ENCODE measurements at places on chromosomes 11 and 22.

- DNase-seq, result no peak
Observed at GRCh38 chr11:3834664-3835461, 5.9 kb downstream of the RHOG start.

DNA sequence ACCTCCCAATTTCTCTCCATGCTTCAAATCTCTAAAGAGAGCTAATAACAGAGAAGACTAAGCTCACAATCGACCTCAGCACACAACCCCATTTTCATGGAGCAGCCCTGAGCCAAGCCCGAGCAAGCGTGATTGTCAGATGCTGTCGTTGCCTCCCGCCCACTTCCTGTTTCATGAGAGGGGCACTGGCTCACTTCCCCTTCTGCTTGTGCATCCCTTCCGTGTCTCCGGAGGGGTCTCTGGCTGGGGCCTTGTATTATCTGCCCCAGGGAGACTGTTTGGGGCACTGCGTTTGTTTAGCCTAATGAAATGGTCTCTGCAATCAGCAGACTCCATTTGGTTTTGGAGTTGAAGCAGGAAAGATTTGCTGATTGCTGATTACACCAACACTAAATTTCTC lies 181.3 kb upstream of the SEZ6L start:
- no peak for DNase-seq

GRCh38 chr11:97657852-97658251 lies 1268.0 kb downstream of the JRKL start:
- no peak for DNase-seq

GRCh38 chr22:19673660-19674059 lies 40.6 kb upstream of the SEPTIN5 start:
- no peak for DNase-seq

GRCh38 chr11:20065406-20065805 lies 94.9 kb downstream of the DBX1 start:
- no peak for DNase-seq

GRCh38 chr22:44692662-44693007 lies 9.4 kb upstream of the PRR5 start:
- DNase-seq, result no peak

GRCh38 chr11:114133548-114134329 lies 74.2 kb downstream of the ZBTB16 start:
- DNase-seq, result no peak

- DNase-seq, result no peak
Observed at GRCh38 chr11:130510407-130511006, 62.1 kb downstream of the ADAMTS15 start.

GRCh38 chr11:69368119-69368880 lies 74.3 kb downstream of the MYEOV start:
- DNase-seq, result no peak

DNA sequence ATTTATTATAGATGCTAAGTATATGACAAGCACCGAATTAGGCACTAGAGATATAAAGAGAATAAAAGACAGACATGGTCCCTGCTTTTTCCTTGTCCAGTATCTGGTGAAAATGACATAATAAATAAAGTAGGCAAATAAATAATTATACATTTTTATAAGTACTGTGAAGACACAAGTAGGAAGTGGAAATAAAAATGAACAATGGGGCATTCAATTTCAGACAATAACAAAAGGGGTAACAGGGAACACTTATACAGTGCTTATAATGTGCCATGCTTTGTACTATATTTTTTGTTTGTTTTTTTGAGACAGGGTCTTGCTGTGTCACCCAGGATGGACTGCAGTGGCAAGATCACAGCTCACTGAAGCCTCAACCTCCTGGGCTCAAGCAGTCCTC lies 4.3 kb downstream of the KBTBD3 start:
- no peak for DNase-seq

DNA sequence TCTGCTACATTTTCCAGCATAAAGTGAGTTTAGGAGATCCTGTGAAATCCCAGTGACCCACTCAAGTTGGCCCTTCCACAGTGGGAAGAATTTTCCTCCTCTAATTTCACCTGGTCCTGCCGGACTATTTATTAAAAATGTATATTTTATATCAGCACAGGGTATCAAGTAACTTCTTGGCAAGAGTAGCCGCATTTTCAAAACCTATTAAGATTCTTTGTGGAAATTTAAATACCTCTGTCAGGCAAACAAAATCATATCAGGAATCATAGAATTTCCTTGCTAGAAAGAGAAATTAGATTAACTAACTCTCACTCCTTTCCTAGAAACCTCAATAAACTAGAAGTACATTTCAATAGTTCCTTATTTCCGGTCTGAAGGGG lies 9.7 kb downstream of the MN1 start:
- DNase-seq, result no peak

DNA sequence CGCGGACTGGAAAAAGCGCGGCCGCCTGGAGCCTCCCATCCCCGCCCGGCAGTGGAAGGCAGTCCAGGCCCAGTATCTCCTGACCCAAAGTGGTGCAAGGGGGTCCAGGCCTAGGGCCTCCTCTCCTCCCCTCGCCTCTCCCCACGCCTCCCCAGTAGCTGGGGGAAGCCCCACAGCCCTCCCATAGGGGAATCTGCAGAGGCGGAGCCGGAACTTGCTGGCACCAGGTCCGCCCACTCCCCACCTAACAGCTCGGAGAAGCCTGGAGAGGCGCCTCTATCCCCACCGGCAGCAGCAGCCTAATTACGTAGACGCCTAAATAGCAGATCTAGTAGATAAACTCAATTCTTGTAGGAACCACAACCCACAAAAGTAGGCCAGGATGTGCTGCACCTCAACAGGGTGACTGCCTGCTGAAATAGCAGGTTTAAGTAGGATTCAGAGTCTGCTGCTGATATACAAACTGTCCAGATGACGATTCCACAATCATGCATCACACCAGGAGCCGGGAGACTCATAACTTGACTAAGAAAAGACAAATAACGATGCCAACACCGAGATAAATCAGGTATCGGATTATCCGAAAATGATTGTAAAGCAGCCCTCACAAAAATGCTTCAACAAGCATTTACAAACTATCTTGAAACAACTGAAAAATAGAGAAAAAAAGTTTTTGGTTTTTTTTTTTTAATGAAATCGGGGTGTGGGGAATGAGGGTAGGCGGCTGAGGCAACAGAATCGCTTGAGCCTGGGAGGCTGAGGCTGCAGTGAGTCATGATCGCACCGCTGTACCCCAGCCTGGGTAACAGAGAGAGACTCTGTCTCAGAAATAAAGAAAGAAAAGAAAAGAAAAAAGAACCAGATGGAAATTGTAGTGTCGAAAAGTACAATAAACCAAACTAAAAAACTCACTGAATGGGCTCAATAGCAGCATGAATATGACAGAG lies 11.4 kb upstream of the BRD1 start:
- no peak for DNase-seq

DNA sequence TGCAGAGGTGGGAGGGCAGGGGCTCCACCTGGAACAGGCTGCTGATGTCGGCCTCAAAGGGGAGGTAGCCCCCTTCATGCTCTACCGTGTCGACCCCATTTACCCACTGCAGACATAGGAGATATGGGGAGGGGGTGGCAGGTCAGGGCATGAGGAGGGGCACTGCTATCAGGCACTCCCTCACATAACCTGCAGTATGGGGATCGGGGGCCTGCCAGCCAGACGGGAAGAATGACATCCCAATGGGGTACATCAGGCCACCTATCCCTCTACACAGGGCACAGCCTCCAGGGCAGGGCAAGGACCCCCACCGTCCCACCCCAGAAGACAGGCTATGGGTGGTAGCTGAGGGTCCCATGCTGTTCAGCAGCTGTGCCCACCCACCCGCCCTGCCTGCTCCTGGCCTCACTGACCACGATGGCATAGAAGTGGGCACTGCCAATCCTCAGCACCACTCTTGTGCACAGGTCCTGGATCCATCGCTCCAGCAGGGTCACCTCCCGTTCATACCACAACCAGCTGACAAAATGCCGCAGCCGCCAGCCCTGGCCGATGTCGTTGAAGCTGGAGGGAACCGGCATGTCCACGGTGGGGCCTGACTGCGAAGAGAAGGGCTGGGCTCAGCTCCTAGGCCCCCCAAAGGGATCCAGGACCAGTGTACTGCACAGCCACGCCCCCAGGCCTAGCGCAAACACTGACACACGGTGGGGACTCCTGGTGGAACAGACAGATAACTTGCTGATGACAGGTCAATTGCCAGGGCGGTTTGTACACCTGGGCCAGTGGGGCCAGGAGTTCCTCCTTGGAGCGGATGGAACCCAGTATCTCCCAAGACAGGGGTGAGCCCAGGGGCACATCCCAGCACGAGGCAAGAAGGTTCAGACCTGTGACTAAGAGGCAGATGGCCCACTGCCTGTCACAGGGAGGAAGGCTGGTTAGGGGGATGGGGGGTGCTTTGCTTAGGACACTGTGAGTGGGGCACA lies 24.1 kb downstream of the RGL4 start:
- no peak for DNase-seq

GRCh38 chr11:123800036-123800435 lies 6.1 kb downstream of the OR6M1 start:
- DNase-seq, result no peak

DNA sequence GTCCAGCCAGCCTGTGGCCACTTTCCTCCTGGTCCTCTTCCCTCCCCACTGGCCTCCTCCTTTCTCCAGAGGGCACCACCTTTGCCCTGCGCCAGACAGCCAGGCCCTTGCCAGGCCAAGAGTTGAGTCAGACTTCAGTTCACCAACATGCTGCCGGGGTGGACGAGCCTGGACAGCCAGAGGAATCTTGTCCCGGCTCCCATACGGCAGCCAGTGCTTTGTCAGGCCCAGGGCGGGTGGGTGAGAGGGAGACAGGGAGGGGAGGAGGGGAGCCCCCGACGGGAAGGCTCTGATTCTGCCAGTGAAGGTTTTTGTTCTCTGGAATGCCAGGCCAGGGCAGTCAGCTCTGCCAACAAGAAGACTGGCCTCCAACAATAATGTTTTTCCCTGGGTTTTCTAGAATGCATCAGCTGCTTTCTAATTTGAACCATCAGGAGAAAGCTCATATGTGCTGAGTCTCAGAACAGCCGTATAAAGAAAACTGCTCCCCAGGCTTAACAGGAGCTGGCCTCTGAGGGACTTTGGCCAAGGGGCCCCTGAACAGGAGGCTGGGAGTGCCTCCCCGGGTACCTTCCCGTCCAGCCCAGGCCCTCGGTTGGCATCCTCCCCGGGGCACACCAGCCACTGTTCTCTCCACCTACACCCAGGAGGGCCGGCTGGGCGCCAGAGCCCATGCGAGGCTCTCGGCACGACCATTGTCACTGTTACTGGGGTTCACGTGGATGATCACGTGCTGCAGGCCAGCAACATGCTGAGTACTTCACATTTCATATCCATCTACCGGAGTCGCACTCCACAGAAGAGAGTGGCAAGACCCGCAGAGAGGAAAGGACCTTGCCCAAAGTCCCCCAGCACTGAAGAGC lies 28.6 kb downstream of the LIF start:
- no peak for DNase-seq

- no peak for DNase-seq
Observed at GRCh38 chr22:28514321-28514821, 165.3 kb downstream of the TTC28 start.

DNA sequence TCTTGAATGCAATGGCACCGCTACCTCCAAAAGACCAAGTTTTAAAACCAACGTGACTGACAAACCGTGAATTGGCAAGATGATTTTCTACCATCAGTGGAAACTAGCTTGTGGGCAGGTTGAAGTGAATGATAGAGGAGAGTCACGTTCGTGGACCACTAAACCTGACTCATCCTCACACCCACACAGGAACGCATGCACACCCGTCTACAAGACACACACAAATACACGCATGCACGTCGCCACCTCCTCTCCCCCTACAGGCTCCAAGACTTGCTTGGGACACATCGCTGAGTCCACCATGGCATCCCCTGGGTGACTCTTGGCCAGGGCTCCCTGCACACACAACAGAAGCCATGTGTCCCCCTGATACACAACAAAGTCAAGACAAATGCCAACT lies 14.4 kb downstream of the TMPRSS6 start:
- DNase-seq, result no peak

GRCh38 chr11:134409552-134410429 lies 2.3 kb downstream of the B3GAT1 start:
- DNase-seq, result no peak

DNA sequence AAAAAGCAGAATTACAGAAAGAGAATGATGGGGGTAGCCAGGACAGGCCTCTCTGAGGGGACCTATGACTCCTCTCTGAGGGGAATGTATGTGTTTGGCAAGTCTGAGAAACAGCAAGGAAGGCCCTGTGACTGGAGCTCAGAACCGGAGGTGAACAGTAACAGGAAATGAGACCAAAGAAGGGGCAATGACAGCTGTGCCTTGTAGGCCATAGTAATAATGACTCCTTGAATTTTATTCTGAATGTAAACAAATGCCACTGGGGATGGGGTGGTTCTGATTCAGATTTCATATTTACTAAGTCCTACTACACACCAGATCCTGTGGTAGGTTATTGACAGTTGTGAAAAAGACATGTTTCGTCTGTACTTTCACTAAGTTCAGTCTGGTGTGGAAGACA lies 52.8 kb upstream of the APOA1 start:
- no peak for DNase-seq

GRCh38 chr11:101862391-101863233 lies 52.2 kb upstream of the CEP126 start:
- DNase-seq, result peak; percentile 72

DNA sequence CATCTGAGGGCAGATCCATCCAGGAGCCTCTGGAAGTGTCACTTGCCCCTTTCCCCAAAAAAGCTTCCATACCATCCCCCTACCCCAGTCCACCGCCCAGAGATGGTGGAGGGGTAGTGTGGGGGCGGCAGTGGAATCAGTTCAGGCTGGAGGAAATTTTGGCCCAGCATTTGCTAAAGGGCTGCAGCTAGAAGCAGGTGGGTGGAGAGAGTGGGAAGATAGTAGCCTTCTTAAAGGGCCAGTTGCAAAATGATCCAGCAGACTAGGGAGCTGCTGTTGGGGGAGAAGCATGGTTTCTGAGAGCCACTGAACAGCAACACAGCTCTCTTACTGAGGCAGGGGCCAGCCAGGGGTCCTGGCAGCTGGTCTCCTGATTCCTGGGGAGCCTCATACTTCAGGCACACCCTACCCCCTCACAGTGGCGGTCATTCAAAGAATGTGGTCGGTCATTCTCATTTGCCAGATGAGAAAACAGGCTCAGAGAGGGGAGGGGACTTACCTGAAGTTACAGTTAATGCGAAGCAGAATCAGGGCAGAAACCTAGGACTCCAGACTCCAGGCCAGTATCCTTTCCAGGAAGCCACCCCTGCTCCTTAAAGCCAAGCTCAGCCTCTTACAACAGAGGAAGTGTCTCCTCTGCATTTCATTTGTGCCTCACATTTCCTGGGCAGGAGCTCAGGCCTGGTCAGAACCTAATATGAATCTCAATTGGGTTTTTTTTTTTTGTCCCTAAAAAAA lies 5.4 kb downstream of the SEC14L2 start:
- no peak for DNase-seq

GRCh38 chr22:44347080-44347479 lies 34.3 kb upstream of the SHISAL1 start:
- no peak for DNase-seq

Measured in HFFc6 (cell line).